Stimulated activated CD8-positive, alpha-beta memory T cell treated with anti-CD3 and anti-CD28 coated beads, Interleukin-15, amount 100 ng/mL, for 1 hour (primary cell): ENCODE measurements at places on chromosomes 3 and 15.

- no peak for DNase-seq
Observed at GRCh38 chr3:113499081-113499480, 15.9 kb downstream of the SPICE1 start.

- DNase-seq, result no peak
Observed at GRCh38 chr3:127014536-127015281, 31.8 kb downstream of the PLXNA1 start.

DNA sequence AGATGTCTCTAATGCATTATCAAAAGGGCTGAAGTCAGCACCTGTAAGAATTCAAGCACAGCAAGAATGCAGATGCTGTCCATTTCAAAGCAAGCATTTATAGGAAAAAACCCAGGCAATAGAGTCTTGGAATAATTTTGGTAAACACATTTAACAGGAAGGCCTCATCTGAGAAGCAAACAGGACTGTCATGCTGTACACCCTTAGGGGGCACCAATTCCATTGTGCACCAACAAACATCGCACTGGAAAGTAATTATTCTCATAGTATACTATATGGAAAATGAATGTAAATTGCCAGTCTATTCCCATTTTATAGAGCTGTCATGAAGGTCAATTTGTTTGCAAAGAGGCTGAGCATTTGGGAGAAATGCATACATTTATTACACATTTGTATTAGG lies 247.3 kb upstream of the SUCLG2 start:
- no peak for DNase-seq

DNA sequence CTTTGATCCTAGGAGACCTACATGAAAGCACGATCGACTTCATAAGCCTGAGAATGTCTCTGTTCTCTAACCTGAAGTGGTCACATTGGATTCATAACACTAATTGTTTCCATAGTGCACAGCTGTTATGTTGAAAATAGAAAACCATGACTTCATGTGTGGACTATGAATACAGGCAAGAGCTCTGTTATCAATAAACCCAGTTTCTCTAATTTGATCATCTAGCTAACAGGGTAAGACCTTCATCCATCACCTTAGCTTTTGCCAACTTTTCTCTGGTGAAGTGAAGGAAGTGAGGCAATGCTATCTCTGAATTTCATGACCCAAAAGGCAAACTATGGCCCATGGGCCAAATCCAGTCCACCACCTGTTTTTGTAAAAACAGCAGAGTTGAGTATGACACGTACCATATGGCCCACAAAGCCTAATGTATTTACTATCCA lies 27.2 kb downstream of the ABI3BP start:
- no peak for DNase-seq

DNA sequence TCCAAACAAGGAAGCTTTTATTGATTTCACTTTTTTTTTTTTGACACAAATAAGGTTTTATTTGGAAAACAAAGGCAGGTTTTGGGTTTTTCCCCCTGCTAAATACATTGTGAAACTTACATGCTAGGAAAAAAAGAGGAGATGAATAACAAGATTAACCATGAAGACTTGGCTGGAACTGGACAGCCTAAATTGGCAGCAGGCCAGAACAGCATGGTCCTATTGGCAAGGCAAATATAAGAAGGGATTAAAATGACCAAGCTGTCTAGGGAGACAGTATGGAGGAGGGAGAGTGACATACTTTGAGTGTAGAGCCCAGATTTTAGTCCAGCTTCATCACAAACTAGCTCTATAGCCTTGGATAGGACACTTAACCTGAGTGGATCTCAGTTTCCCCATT lies 63.9 kb upstream of the BBX start:
- no peak for DNase-seq

GRCh38 chr3:37135561-37135960 lies 38.8 kb downstream of the LRRFIP2 start:
- no peak for DNase-seq
